ENCODE measurements at places on chromosomes 3 and 15. TPM values are rescaled to one million over a fixed set of nuclear protein-coding genes. Genes with fewer than 3 reads are reported as not detected.

The ROBO2 gene
- 1.4 TPM for total RNA-seq

The ALDH1A2 gene
- total RNA-seq: 4.3 TPM

The TNNC1 gene
- total RNA-seq: 0.60 TPM

The SELENOT gene
- total RNA-seq: 90.2 TPM

The PAQR5 gene
- total RNA-seq: 27.7 TPM

DNA sequence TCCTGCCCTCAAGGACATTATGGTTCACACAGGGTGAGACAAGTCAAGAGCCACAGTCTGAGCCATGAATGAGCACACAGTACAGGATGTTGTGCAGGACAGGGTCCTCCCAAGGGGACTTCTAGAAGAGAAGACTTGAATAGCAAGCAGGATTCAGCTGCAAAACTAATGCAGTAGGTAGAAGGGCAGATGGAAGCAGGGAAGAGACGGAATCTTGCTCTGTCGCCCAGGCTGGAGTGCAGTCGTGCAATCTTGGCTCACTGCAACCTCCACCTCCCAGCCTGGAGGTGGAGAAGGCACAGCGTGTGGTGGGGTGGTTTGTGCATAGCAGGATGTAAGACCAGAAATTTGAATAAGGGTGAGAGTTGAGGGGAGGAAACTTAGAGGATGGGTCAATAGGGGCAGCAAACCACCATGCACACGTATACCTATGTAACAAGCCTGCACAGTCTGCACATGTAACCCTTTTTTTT is 8.0 kb downstream of the BCL2L10 start:
- DNase-seq: no peak

- no peak for DNase-seq
These were observed 18.6 kb upstream of the IGSF10 start for GRCh38 chr3:151479452-151479851.
